A549 treated with RU486 at 1 μM for 4 hours (cell line): ENCODE measurements at places on chromosomes 3 and 15. TPM values are rescaled to one million over a fixed set of nuclear protein-coding genes. Genes with fewer than 3 reads are reported as not detected.

CCNB2 gene
- 97.7 to 114 TPM (median 103 TPM) in 5 replicates for total RNA-seq

CHRM5 gene
- not detected in 5 replicates for total RNA-seq

KCNH8 gene
- total RNA-seq = not detected in 5 replicates

CCR2 gene
- total RNA-seq = not detected in 5 replicates

EFHB gene
- 0.29 to 1.2 TPM (median 0.51 TPM) in 5 replicates for total RNA-seq

EPHA3 gene
- total RNA-seq = not detected in 5 replicates

HSPBAP1 gene
- 5.0 to 6.7 TPM (median 6.1 TPM) in 5 replicates for total RNA-seq

FXR1 gene
- total RNA-seq = 57.0 to 103 TPM (median 76.0 TPM) in 5 replicates

CSTA gene
- total RNA-seq = 0.73 to 1.9 TPM (median 0.97 TPM) in 5 replicates

GPR171 gene
- not detected in 5 replicates for total RNA-seq

CCR9 gene
- not detected in 5 replicates for total RNA-seq

TGM4 gene
- 0.10 to 0.17 TPM in 2 of 5 replicates, not detected in the others for total RNA-seq

TERC gene
- total RNA-seq = 0.44 TPM in 1 of 5 replicates, not detected in the others

SPTSSB gene
- not detected in 5 replicates for total RNA-seq

GOLGA8R gene
- 0.14 to 0.37 TPM (median 0.16 TPM) in 4 of 5 replicates, not detected in the other for total RNA-seq

MAGEL2 gene
- total RNA-seq = not detected in 5 replicates

PLA2G4D gene
- total RNA-seq = not detected in 5 replicates

GPR62 gene
- total RNA-seq = not detected in 5 replicates

CRABP1 gene
- total RNA-seq = 1.5 to 2.0 TPM (median 1.8 TPM) in 5 replicates

ACP3 gene
- total RNA-seq = 0.06 to 0.26 TPM in 2 of 5 replicates, not detected in the others

MST1R gene
- total RNA-seq = 5.3 to 8.5 TPM (median 7.4 TPM) in 5 replicates

PPP1R14D gene
- total RNA-seq = 0.28 to 0.38 TPM in 2 of 5 replicates, not detected in the others

IL1RAP gene
- total RNA-seq = 5.4 to 7.1 TPM (median 6.8 TPM) in 5 replicates

CORO2B gene
- total RNA-seq = 2.8 to 4.4 TPM (median 3.6 TPM) in 5 replicates

GOLGA6L7 gene
- not detected in 5 replicates for total RNA-seq

TMEM40 gene
- 0.16 to 0.88 TPM (median 0.57 TPM) in 5 replicates for total RNA-seq

COL6A5 gene
- not detected in 5 replicates for total RNA-seq

PLIN1 gene
- 0.06 to 0.09 TPM (median 0.07 TPM) in 3 of 5 replicates, not detected in the others for total RNA-seq

HOMER2 gene
- total RNA-seq = 11.0 to 13.1 TPM (median 11.2 TPM) in 5 replicates

ARGFX gene
- total RNA-seq = not detected in 5 replicates

SLC6A11 gene
- total RNA-seq = 0.07 to 0.08 TPM in 2 of 5 replicates, not detected in the others

BFSP2 gene
- total RNA-seq = not detected in 5 replicates

SLC27A2 gene
- 28.1 to 33.7 TPM (median 29.4 TPM) in 5 replicates for total RNA-seq

TLE3 gene
- total RNA-seq = 15.8 to 19.8 TPM (median 16.2 TPM) in 5 replicates

PAQR5 gene
- 78.9 to 110 TPM (median 109 TPM) in 5 replicates for total RNA-seq

SPINK8 gene
- not detected in 5 replicates for total RNA-seq

CHDH gene
- 1.8 to 3.4 TPM (median 2.4 TPM) in 5 replicates for total RNA-seq

SEMA3B gene
- 5.2 to 10.2 TPM (median 6.5 TPM) in 5 replicates for total RNA-seq

THPO gene
- total RNA-seq = not detected in 5 replicates

ATP13A4 gene
- not detected in 5 replicates for total RNA-seq

ISLR2 gene
- total RNA-seq = 0.15 to 0.29 TPM (median 0.20 TPM) in 4 of 5 replicates, not detected in the other

AHSG gene
- 0.18 TPM in 1 of 5 replicates, not detected in the others for total RNA-seq

TEX9 gene
- total RNA-seq = 1.7 to 5.9 TPM (median 4.8 TPM) in 5 replicates

PCCB gene
- 26.7 to 32.7 TPM (median 29.1 TPM) in 5 replicates for total RNA-seq

SI gene
- total RNA-seq = not detected in 5 replicates

ZKSCAN7 gene
- total RNA-seq = not detected in 5 replicates

EPHA6 gene
- 0.12 to 0.14 TPM in 2 of 5 replicates, not detected in the others for total RNA-seq

GHSR gene
- not detected in 5 replicates for total RNA-seq

CLDN16 gene
- total RNA-seq = 0.07 to 0.41 TPM in 2 of 5 replicates, not detected in the others

SLC2A2 gene
- not detected in 5 replicates for total RNA-seq

GABRR3 gene
- total RNA-seq = not detected in 5 replicates

CAPN3 gene
- 0.22 to 0.87 TPM (median 0.43 TPM) in 4 of 5 replicates, not detected in the other for total RNA-seq

P2RY1 gene
- total RNA-seq = 0.31 to 0.49 TPM (median 0.35 TPM) in 5 replicates
